ENCODE measurements at places on chromosomes 7 and 10.
A peak's percentile ranks its signal among the peaks of the same experiment; 100 is the strongest.

- H3K4me1 ChIP-seq, result no peaks in the 10 kb centered on the region
- no peak for DNase-seq
- no peaks in the 10 kb centered on the region for H3K27me3 ChIP-seq
- no peak overlapping the region for H3K27ac ChIP-seq
- H3K36me3 ChIP-seq, result no peaks in the 10 kb centered on the region
Observed at GRCh38 chr7:12995912-12996469, 308.6 kb downstream of the ARL4A start.

GRCh38 chr10:30027057-30028005, 32.1 kb downstream of the JCAD start:
- H3K27me3 ChIP-seq, result no peaks in the 10 kb centered on the region
- H3K27ac ChIP-seq, result no peak overlapping the region
- peaks cover 65% of the 10 kb centered on the region for H3K36me3 ChIP-seq
- no peak overlapping the region for H3K4me3 ChIP-seq
- H3K4me1 ChIP-seq, result no peaks in the 10 kb centered on the region

GRCh38 chr10:13310518-13311176, 10.8 kb upstream of the PHYH start:
- H3K27me3 ChIP-seq, result no peaks in the 10 kb centered on the region
- no peak overlapping the region for H3K27ac ChIP-seq
- H3K4me3 ChIP-seq, result no peak overlapping the region

DNA sequence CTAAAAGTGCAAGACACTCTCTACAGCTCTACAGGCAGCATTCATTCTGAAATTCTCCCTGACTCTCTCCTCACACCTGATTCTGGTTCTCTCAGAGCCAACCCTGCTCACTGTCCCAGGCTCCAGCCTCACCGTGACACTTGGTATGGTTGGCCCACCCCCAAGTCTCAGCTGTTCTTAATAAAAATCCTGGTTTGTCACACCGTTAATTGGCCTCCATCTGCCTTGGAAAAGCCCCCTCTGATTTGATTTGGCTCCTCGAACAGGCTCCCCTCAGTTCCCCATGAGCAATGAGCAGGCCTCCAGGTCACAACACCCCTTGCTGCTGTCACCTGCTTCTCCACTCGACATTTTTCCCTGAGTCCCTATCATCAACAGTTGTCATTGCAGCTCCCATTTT, 507.3 kb upstream of the AUTS2 start:
- H3K4me3 ChIP-seq, result no peak overlapping the region
- H3K27ac ChIP-seq, result no peak overlapping the region
- H3K27me3 ChIP-seq, result no peaks in the 10 kb centered on the region
- H3K4me1 ChIP-seq, result no peaks in the 10 kb centered on the region
- no peaks in the 10 kb centered on the region for H3K36me3 ChIP-seq

DNA sequence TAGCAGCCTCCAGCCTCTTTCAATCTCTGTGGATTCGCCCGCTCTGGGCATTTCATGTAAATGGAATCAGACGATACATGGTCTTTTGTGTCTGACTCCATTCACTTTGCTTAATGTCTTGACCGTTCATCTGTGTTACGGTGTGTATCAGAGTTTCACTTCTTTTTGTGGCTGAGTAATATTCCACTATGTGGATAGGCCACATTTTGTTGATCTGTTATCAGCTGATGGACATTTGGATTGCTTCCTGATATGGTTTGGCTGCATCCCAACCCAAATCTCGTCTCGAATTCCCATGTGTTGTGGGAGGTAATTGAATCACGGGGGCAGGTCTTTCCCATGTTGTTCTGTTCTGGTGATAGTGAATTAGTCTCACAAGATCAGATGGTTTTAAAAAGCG, 109.0 kb downstream of the LHPP start:
- peaks cover 21% of the 10 kb centered on the region for H3K27me3 ChIP-seq
- H3K4me1 ChIP-seq, result no peaks in the 10 kb centered on the region
- no peaks in the 10 kb centered on the region for H3K36me3 ChIP-seq
- no peak for DNase-seq
- no peak overlapping the region for H3K27ac ChIP-seq

- H3K36me3 ChIP-seq, result no peaks in the 10 kb centered on the region
- no peak for DNase-seq
- peaks cover 3% of the 10 kb centered on the region for H3K4me1 ChIP-seq
- no peak overlapping the region for H3K4me3 ChIP-seq
Observed at GRCh38 chr7:129262324-129262723, 37.5 kb downstream of the AHCYL2 start.

GRCh38 chr10:92914478-92915325, 66.4 kb downstream of the EXOC6 start:
- DNase-seq, result peak; percentile 50
- no peak overlapping the region for H3K27ac ChIP-seq
- no peaks in the 10 kb centered on the region for H3K27me3 ChIP-seq
- no peaks in the 10 kb centered on the region for H3K4me1 ChIP-seq

- no peak for DNase-seq
- H3K4me1 ChIP-seq, result no peaks in the 10 kb centered on the region
- H3K27me3 ChIP-seq, result no peaks in the 10 kb centered on the region
- no peak overlapping the region for H3K4me3 ChIP-seq
- H3K36me3 ChIP-seq, result no peaks in the 10 kb centered on the region
Observed at GRCh38 chr10:119689016-119689580, 36.8 kb upstream of the INPP5F start.

GRCh38 chr7:36100634-36101033, 52.4 kb upstream of the EEPD1 start:
- DNase-seq, result no peak
- no peak overlapping the region for H3K27ac ChIP-seq

- no peak for DNase-seq
- no peaks in the 10 kb centered on the region for H3K4me1 ChIP-seq
- H3K36me3 ChIP-seq, result no peaks in the 10 kb centered on the region
- no peaks in the 10 kb centered on the region for H3K27me3 ChIP-seq
- H3K4me3 ChIP-seq, result no peak overlapping the region
- H3K27ac ChIP-seq, result no peak overlapping the region
Observed at GRCh38 chr7:68977385-68978055, 620.8 kb upstream of the AUTS2 start.

DNA sequence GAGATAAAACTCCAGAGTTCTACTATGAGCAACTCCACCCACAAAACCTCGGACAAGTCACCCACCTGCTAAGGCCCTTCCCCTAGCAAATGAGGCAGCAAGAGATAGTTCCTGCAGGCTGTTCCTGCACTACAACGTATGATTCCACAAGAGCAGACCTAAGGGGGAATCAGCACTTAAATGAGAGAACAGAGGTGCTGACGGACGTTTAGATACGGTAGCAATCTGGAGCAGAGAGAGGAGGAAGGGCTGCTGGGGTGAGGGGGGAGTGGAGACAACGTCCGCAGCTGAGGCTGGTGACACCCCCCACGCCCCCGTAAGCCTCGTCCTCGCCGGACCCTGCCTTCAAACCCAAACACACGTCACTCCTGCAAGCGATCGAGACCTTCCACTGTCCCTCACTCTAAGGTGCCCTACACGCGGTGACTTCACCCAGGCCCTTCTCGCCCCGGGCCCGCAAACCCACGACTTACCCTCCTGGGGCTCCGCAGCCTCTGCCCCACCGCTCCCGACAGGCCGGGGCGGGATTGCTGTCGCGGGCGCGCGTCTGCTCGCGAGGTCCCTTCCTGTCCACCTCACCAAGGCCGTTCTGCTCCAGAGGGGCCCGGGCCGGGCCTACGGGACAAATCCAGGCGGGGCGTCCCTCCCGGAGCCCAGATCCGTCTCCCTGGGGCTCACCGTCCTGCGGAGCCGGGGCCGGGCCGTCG, 635 bp downstream of the ZNF12 start:
- peak; percentile 33 for DNase-seq
- peak overlapping the region; percentile 62 for H3K27ac ChIP-seq
- no peaks in the 10 kb centered on the region for H3K27me3 ChIP-seq
- no peaks in the 10 kb centered on the region for H3K4me1 ChIP-seq

- DNase-seq, result no peak
- no peaks in the 10 kb centered on the region for H3K27me3 ChIP-seq
- H3K36me3 ChIP-seq, result no peaks in the 10 kb centered on the region
- H3K4me1 ChIP-seq, result peaks cover 10% of the 10 kb centered on the region
Observed at GRCh38 chr10:103836861-103837260, 18.5 kb downstream of the SH3PXD2A start.

DNA sequence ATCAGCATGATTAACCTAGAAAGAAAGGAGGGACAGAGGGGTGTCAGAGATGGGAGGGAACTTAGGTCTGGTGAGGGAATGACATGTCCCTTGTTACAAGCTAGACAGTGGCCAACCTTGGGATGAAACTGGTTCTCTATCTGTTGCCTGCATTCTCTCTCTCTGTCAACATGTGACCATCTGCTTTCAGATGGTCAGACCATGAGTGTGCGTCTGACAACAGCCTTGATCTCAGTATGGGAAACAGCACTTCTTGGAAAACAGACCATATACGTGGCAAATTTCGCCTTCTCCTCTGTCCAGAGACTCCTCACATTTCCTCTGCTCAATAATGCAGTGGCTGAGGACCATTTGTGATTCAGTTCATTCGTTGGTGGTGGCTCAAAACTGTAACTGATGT, 845.9 kb downstream of the TYW1 start:
- no peak overlapping the region for H3K27ac ChIP-seq
- H3K4me3 ChIP-seq, result no peak overlapping the region
- H3K27me3 ChIP-seq, result no peaks in the 10 kb centered on the region
- DNase-seq, result no peak

- no peak for DNase-seq
- no peak overlapping the region for H3K4me3 ChIP-seq
- H3K27me3 ChIP-seq, result no peaks in the 10 kb centered on the region
Observed at GRCh38 chr10:22644222-22644621, 70.2 kb downstream of the PIP4K2A start.

- H3K36me3 ChIP-seq, result no peaks in the 10 kb centered on the region
- H3K4me1 ChIP-seq, result peaks cover 14% of the 10 kb centered on the region
- H3K4me3 ChIP-seq, result no peak overlapping the region
- DNase-seq, result peak; percentile 71
- no peaks in the 10 kb centered on the region for H3K27me3 ChIP-seq
Observed at GRCh38 chr7:105759670-105760550, 116.5 kb downstream of the ATXN7L1 start.

Data from IMR-90 (cell line).